ENCODE measurements at places on chromosomes 2 and 18. TPM values are rescaled to one million over a fixed set of nuclear protein-coding genes. Genes with fewer than 3 reads are reported as not detected.

Gene CHRNA1
- total RNA-seq, result not detected

Gene LOXHD1
- total RNA-seq, result not detected

Gene MDH1B
- total RNA-seq, result 0.49 TPM

Gene LOXL3
- total RNA-seq, result 6.1 TPM

Gene MFSD2B
- not detected for total RNA-seq

Gene CABYR
- total RNA-seq, result 0.74 TPM

Gene KDM3A
- 38.3 TPM for total RNA-seq

Gene GTF3C2
- 67.5 TPM for total RNA-seq

Gene DNAH6
- total RNA-seq, result 0.49 TPM

Gene RNASEH1
- total RNA-seq, result 17.2 TPM

Gene SF3B1
- total RNA-seq, result 352 TPM

Gene IHH
- total RNA-seq, result not detected

Gene VWC2L
- not detected for total RNA-seq

Gene ANKRD29
- total RNA-seq, result 32.9 TPM

Gene TTC39C
- 42.5 TPM for total RNA-seq

Gene CCL20
- not detected for total RNA-seq

Gene RNU2-63P
- total RNA-seq, result not detected

Gene GRHL1
- 126 TPM for total RNA-seq

Gene SPEG
- 28.2 TPM for total RNA-seq

Gene MYO1B
- 43.7 TPM for total RNA-seq

Gene SLC35G4
- not detected for total RNA-seq

Gene POTEI
- not detected for total RNA-seq

Gene FAM228A
- 0.98 TPM for total RNA-seq

Gene CAPG
- total RNA-seq, result 165 TPM

Gene CCDC74B
- 10.3 TPM for total RNA-seq

Gene CROCC2
- total RNA-seq, result 0.49 TPM

Gene COL4A3
- total RNA-seq, result 1.5 TPM

Gene PTPRM
- total RNA-seq, result 60.2 TPM

Gene PLA2R1
- 24.3 TPM for total RNA-seq

Gene FOXI3
- not detected for total RNA-seq

Gene DLX1
- not detected for total RNA-seq

Gene SMAD4
- total RNA-seq, result 75.1 TPM

Gene TMEFF2
- not detected for total RNA-seq

Gene KRTCAP3
- 3.9 TPM for total RNA-seq

Gene HTRA2
- 24.3 TPM for total RNA-seq

Gene TDRD15
- total RNA-seq, result not detected

Gene KCNG3
- total RNA-seq, result 0.74 TPM

Gene TCF7L1
- 8.3 TPM for total RNA-seq

Gene NPPC
- total RNA-seq, result 16.0 TPM

All from vagina (tissue), 2 donors.